ENCODE measurements at places on chromosomes 13 and 19.

DNA sequence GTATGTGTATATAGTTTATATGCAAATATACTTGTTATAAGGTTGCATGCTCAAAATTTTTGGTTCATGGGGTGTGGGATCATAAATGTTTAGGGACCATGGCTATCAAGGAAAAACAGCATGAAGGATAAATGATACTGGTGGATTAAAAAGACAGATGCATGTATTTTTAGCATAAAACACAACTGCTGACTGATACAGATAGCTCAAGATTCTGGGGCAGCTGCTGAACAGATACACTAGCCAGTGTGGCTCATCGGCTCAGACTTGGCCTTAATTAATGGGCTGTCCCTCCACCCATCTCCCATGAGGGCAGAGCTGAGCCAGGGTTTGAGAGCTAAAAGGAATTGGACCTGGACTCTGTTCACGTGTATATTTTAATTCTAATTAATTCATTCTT is 11.4 kb downstream of the ALOX5AP start:
- DNase-seq = no peak

DNA sequence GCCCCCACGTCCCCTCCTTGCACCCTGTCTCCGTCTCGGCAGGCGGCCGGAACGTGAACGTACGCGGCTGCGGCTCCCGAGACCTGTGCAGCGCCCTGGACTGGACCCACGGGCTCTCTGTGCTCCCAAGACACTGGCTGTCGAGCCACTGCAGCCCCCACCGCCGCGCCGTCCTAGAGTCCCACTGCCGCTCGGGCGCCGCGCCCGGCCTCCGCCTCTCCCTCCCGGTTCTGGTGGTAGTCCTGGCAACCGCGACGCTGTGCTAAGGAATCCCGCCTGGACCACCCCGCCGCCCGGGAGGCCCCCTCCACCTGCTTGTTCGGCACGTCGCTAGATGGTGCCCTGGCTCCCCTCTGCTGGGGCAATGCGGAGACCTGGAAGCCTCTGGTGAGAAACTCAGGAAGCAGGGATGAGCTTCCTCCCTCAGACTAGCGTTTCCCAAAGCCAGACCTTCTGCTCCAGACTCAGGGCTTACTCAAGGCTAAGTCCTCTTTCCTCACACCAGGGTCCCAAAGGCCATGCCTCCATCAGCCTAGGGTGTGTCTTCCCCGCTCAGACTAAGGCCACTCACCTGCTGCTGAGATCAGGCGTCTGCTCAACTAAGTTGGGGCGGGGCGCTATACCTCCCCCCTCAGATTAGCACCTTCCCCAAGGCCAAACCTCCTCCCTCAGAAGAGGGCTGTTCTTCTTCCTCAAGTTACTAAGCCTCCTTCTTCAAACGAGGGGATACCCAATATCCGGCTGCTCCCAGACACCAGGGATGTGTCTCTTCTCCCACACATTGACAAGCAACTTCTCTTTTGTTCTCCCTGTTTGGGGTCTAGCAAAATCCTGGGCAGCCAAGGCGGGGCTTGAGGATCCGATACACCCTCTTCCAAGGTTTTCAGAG is 16.1 kb upstream of the IRGC start:
- DNase-seq = peak; percentile 77

- DNase-seq = no peak
These were observed 9.9 kb downstream of the LYL1 start for GRCh38 chr19:13092606-13093235.

DNA sequence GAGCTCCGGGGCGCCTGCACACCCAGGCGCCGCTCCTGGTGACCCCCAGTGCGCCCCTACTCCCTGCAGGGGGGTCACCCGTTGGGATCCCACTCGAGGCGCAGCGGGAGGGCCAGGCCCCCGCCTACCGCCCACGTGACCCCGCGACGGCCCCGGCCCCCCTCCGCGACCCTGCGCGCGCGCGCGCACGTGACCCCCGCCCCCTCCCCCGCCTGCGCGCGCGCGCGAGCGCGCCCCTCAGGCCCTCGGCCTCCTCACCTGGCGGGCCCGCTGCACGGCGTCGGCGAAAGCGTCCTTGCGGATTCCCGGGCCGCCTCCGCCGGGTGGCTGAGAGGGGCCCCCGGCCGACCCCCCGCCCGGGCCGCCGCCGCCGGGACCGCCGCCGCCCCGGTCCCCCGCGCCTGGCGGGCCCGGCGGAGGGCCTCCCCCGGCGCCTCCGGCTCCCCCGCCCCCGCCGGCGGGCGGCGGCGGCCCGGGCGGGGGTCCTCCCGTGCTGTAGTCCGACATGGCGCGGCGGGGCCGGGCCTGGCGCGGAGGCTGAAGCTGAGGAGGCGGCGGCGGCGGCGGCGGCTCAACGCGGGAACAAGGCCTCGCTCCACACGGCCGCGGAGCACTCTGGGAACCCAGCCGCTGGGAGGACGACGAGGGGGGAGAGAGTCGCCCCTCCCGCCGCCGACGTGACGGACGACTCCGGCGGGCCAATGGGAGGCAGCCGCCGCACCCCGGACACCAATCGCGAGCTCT is at the start of gene KHSRP:
Gene KHSRP, minus strand, starts transcription at position 617 of the 744 bp plus-strand sequence. Its CDS starts 110 bp downstream, at position 507.
- DNase-seq = no peak

DNA sequence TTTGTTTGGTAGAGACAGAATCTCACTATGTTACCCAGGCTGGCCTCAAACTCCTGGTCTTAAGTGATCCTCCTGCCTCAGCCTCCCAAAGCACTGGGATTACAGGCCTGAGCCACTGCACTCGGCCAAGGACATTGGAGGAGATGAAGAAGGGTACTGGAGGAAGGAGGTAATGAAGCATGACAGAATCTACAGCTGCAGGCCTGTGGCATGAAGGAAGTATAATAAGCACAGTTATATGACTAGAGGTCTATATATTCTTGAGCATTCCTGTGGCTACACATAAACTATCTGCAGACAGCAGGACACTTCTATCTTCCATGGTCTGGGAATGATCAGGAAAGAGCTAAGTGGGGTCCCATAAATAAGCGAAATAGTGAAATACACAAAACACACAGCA is 18.2 kb downstream of the ZNF565 start:
- DNase-seq = no peak

DNA sequence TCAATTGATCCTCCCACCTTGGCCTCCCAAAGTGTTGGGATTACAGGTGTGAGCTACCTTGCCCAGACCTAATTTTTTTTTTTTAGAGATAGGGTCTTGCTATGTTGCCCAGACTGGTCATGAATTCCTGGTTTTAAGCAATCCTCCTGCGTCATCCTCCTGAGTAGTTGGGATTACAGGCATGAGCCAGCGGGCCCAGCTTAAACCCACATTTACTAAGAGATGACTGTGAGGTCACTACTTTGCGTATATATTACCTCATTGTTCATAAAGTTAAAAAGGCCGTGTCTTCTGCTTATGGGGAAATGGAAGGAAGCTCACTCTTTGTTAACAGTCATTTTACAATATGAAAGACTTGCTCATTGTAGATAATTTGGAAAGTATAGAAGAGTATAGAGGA is 39.6 kb upstream of the C1QTNF9 start:
- DNase-seq = peak; percentile 82

DNA sequence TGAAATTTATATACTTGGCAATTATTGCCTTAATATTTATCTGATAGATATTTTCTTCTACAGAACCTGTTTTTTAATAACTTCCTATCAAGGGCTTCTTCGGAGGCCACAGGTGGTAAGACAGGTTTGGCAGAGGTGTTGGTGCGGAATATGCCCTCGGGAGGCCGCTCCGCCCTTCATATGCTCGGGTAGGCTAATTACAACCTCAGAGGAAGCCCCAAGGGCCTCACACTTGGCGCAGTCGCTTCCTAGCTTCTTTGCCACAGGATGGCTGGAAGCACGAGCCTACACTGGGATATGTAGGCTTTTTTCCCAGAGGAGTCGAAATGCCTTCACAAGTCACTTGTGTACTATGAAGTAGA is 68.8 kb downstream of the LMO7 start:
- DNase-seq = no peak

DNA sequence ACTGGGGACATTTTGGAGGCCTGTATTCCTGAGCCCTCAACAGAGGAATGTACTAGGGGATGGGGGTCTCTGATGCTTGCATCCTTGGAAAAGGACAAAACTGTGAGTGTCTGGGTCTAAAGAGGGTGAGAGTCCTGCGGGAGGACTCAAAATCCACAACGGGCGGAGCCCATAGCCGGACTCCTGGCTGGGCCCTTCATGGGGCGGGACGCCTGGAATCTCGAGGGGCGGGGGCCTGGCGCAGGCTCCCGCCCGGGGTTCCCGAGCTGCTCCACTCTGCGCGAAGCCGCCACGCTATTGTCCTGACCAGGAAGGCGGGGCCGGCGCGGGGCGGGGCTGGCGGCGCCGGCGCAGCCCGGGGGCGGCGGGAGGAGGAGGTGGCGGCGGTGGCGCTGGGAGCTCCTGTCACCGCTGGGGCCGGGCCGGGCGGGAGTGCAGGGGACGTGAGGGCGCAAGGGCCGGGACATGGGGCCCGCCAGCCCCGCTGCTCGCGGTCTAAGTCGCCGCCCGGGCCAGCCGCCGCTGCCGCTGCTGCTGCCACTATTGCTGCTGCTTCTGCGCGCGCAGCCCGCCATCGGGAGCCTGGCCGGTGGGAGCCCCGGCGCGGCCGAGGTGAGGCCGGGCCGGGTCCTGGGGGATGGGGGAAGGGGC is at the start of gene APLP1:
Gene APLP1, plus strand, starts transcription at position 403 of the 651 bp plus-strand sequence. Its CDS starts 63 bp downstream, at position 466.
- DNase-seq = peak; percentile 41

DNA sequence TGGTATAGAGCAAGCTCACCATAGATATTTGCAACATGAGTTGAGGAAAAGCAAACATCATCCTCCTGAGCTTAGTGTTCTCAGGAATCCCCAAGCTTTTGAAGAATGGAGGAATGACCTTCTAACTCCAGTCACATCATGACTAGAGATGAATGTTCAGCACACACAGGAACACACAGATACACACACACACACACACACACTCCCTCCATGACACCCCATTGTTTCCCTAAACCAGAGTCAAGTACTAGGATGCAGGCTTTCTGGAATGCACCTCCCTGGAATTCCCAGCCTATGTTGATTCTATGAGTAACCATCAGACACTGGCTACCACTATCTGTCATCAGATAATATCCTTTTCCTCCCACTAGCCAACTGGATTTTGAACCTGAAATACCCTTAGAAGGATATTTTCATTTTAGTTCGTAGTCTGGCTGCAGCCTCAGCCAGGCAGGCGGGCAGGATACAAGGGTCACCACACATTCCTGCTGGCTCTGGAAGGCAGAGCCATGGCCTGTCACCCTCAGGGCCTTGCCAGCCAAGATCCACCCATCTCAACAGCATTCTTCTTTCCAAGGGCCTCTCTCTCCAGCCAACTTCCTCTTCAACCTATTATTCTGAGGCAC is 162.4 kb downstream of the FOXO1 start:
- DNase-seq = no peak

GRCh38 chr13:44131069-44131614 is 242.5 kb upstream of the SERP2 start:
- no peak for DNase-seq

- DNase-seq = no peak
These were observed 1.4 kb downstream of the SERTM1 start for GRCh38 chr13:36675213-36675536.

DNA sequence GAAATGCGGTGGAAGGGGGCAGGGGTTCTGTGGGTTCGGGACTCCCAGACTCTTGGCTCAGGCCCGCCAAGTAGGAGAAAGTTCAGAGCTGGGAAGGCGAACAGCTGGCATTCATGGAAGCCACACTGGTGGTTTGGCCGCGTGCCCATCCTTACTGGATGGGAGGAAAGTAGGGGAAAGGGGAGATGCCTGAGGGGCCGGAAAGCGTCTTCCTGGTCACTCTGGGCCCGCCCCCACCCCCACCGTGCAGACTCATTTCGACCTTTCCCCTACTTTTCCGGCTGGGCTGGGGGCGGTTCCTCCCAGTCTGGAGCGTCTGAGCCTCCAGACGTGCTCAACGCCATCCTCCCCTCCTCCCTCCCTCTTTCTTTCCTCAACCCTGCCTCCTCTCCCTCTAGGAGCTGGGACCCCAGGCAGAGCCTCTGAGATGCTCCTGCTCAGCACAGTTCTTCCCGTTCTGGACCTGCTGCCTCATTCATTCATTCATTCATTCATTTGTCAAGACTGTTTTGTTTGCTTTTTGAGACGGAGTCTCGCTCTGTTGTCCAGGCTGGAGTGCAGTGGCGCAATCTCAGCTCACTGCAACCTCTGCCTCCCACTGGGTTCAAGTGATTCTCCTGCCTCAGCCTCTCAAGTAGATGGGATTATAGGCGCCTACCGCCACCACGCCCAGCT is 3.5 kb downstream of the ANGPTL4 start:
- DNase-seq = no peak

All from inflammatory macrophage treated with lipopolysaccharide for 4 hours (primary cell).